ENCODE measurements at places on chromosomes 2 and 18.

DNA sequence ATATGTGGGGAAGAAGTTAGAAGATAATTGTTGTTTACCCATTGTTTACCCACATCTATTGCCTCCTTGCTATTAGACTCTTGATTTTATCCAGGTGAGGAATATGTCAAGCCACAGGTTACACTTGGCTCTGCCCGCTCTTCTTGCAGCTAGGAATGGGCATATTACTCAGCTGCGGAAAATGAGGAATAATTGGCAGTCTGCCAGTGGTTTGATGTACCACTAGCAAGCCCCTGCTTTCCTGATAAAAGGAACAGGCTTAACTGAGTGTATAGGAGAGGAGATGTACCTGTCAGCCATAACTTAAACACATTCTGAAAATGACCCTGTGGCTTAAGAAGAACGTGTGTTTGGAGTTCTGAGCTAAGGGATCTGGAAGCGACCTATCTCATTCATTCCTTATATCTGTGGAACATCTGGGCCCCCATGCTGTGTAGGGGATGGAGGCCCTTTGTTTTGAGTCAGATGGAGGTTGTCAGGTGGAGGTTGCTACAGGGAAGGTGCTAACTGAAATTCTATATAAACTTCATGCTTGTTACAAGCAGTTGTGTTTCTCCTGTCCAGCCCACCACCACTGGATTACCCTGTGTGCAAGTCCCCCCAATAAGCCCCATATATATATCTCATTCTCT is 4.6 kb upstream of the FMNL2 start:
- no peak for DNase-seq

DNA sequence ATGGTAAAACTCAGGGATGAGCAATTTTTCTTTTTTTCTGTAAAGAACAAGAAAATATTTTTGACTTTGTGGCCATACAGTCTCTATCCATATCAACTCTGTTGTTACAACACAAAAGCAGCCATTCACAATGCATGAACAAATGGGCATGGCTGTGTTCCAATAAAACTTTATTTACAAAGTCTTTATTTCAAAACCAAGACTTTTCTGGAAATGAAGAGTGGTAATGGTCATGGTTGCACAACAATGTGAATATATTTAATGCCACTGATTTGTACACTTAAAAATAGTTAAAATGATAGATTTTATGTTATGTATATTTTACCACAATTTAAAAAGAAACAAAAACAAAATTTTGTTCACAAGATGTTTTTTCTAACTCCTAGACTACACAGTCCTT is 1.6 kb upstream of the DSG3 start:
- no peak for DNase-seq

- DNase-seq = no peak
These were observed 37.2 kb upstream of the ID2 start for GRCh38 chr2:8644605-8645175.

- DNase-seq = no peak
These were observed 115.5 kb downstream of the HDAC4 start for GRCh38 chr2:239285071-239285931.

DNA sequence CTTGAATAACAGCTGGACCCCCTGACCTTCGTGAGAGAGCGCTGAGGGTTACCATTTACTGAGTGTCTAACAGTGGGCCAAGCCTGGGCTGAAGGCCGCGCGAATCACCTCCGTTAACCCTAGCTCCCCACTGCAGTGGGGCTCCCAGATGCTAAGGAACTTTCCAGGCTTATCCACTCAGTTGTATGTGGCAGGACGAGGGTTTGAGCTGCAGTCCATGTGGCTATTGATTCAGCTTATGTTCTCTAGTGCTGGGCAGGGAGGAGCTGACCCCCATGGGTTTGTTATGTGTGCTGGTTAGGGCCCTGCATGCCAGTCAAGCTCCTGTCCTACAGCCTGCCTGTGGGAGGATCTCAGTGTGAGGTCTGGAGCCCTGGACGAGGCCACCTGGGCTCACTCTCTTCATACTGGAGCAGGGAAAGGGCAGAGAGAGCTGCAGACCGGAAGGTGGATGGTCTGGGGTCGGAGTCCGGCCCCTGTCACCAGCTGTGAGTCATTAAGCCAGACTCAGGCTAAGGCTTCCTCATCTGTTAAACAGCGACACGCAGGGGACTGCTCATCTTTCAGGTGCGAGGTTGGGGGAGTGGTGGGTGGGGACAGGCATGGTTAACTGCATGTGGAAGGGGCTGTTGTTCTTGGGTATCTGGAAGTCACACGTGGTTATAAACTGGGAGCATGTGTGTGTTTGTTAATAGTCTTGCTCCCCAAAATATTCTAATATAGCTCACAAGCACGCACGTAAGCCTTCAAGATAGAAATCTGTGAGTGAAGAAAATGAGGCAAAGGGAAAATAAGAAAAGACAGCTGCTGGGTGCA is 6.6 kb downstream of the PSD4 start:
- DNase-seq = peak; percentile 19

GRCh38 chr18:57444301-57444759 is 9.2 kb downstream of the ONECUT2 start:
- no peak for DNase-seq

- no peak for DNase-seq
These were observed 217.8 kb downstream of the BCL11A start for GRCh38 chr2:60335533-60336237.

GRCh38 chr2:221166292-221166691 is 405.8 kb downstream of the EPHA4 start:
- DNase-seq = no peak

DNA sequence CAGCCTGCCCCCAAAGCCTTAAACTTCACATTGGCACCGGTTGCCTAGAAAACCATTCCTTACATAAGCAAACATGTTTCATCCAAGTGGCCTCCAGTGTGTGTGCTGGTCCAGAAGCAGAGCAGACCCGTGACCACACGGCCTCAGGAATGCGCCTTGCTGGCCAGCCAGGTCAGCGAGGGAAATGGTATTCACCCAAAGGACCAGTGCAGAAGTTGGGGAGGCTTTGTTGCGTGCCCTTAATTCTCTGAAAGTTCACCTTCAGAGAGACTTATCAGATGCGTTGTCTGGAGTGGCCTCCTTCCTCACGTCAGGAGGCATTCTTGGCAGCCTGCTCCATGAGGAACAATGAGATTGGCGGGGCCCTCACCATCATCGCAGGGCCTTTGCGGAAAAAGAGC is 25.9 kb downstream of the NRP2 start:
- DNase-seq = no peak

- no peak for DNase-seq
These were observed 13.4 kb upstream of the HOXD1 start for GRCh38 chr2:176174824-176175708.

DNA sequence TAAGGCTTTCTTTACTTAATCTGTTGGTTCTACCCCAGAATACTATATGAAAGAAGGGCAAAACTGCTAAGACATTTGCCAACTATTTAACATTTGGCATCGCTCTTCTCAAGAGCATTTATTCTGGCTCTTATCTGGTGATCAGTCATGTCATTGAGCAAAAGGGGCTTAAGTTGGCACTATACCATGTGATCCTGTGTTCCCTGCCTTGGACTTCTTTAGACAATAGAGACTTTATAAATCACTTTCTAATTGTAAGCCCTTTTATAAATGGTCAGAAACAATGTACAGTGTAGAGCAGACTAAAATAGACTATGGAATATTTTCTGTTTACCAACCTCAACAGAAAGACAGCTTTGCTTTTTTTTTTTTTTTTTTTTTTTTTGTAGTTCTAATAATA is 52.1 kb downstream of the GTF3C3 start:
- DNase-seq = no peak

DNA sequence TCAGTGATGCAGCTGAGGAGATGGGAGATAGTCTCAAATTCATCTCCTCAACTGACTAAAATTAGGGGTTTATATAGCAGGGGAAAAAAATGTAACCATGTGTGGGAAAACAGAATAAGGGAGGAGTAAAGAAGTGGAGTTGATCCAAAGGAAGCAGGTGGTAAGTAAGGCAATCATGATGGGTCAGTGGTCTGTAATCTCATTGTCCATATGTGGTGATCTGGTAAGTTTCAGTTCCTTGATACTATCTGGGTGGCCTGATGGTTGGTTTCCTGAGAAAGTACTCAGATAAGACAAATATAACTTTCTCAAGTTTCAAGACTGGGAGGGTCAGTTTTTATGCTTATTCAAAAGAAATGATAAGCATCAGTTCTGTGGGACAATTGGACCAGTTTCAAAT is 312.3 kb upstream of the KCNJ3 start:
- DNase-seq = no peak

GRCh38 chr2:197929008-197929885 is 124.9 kb downstream of the PLCL1 start:
- DNase-seq = no peak

- DNase-seq = peak; percentile 19
These were observed 298.8 kb downstream of the ZNF407 start for GRCh38 chr18:74896390-74896991.

DNA sequence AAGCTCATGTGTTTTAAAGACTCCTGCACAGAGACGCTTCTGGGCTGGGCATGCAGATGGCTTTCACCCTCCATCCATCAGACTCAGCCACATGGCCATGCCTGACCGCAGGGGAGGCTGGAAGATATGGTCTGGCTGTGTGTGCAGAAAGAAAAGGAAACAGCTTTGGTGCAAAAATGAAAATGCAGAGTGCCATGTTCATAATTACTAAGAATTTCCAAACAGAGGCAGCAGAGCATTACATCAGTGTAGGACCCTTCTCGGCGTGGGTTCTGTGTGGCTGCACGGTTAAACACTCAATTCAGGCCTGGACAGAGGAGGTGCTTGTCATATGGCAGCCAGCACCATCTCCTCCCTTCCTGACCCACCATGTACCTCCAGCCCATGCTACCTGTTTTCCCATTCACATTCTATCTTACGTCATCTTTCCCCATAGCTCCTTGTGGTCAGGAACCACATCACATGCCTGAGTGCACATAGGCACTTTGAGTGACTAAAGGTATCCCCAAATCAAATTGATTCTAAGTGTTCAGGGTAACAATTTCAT is 200.3 kb upstream of the ID2 start:
- DNase-seq = no peak

- no peak for DNase-seq
These were observed 119.3 kb upstream of the RBBP8 start for GRCh38 chr18:22813648-22814328.

GRCh38 chr2:164976301-164976700 is 21.0 kb upstream of the SLC38A11 start:
- no peak for DNase-seq

- no peak for DNase-seq
These were observed 145.5 kb downstream of the ZNF236 start for GRCh38 chr18:76967721-76968472.

GRCh38 chr2:5617358-5617757 is 74.8 kb upstream of the SOX11 start:
- no peak for DNase-seq

DNA sequence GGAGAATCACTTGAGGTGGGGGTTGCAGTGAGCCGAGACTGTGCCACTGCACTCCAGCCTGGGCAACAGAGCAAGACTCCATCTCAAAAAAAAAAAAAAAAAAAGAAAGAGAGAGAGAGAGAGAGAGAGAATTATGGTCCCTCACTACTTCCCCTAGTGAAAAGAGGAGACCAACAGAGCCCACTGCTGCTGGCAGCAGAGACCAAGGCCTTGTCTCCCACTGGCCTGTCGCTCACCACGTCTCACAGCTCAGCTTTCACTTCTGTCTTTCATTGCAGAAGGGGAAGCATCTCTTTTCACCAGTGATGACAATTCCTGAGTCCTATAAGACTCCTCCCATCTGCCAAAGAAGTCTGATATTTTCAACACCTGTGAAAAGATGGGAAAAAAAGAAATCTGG is 81.3 kb downstream of the CLHC1 start:
- DNase-seq = no peak

DNA sequence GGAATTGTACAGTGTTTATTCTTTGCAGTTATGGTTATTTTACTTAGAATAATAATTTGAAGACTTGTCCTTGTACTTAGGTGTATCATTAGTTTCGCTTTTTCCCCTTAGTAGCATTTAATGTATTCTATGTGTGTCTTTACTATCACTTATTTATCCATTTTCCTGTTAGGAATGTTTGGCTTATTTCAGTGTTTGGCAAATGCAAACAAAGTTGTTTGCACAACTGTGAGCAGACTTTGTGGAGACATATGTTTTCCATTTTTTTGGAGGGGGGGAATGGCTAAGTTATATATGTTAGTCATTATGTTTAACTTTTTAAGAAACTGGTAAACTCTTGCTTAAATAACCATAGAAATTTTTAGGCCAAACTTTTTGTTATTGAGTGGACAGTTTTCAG is 447.7 kb downstream of the SOX11 start:
- DNase-seq = no peak
